ENCODE measurements at places on chromosomes 12 and 14. TPM values are rescaled to one million over a fixed set of nuclear protein-coding genes. Genes with fewer than 3 reads are reported as not detected.

- no peak for DNase-seq
These were observed 17.9 kb downstream of the HRK start for GRCh38 chr12:116863275-116863767.

- no peak for DNase-seq
These were observed 148.2 kb downstream of the ADGRD1 start for GRCh38 chr12:131101703-131102492.

GRCh38 chr12:128328961-128329360 is 62.0 kb downstream of the TMEM132C start:
- DNase-seq = no peak

GRCh38 chr14:69626132-69626500 is 14.7 kb downstream of the SUSD6 start:
- no peak for DNase-seq

DNA sequence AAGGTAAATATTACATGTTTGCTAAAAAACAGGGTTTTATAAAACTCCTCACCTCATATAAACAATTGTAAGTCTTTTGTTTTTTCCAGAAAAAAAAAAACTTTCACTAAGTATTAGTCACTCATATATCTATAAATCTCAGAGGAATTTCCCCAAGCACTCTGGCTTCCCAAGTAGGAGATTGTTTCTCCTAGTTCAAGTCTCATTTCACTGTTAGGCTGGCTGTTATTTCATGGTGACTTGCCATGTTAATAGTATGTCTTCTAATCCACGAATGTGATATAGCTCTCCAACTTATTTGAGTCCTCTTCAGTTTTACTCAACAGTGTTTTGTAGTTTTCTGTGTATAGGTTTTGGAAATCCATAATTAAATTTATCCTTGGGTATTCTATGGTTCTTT is 61.6 kb downstream of the CAPZA3 start:
- no peak for DNase-seq

- DNase-seq = no peak
These were observed 80.6 kb upstream of the ETV6 start for GRCh38 chr12:11568762-11569478.

GRCh38 chr14:32494609-32495434 is 165.7 kb downstream of the AKAP6 start:
- no peak for DNase-seq

DNA sequence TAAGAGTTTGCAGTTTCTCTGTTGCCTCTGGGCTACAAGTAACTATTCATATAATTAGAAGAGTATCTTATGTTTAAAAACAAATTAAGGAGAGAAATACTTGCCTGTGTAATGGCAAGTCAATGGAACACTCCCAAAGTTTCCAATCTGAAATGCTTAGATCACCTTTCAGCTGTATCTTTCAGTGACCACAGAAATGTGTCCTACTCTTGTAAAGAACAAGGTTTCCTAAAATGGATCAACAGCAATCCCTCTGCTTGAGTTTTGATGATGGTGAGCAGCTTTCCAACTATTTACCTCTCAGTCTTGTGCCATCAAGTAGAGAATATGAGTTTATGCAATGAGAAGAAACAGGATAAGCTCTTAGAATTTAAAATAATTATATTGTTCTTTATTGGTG is 92.9 kb downstream of the ERGIC2 start:
- no peak for DNase-seq

The TMPRSS12 gene
- total RNA-seq = not detected

The PEBP1 gene
- 322 TPM for total RNA-seq

The GPX2 gene
- not detected for total RNA-seq

The CLEC6A gene
- total RNA-seq = not detected

The SIX4 gene
- total RNA-seq = 3.3 TPM

The AVPR1A gene
- 2.5 TPM for total RNA-seq

The CCDC38 gene
- not detected for total RNA-seq

The IGF1 gene
- 61.6 TPM for total RNA-seq
